H7 (cell line): ENCODE measurements at places on chromosomes 16 and 17.

DNA sequence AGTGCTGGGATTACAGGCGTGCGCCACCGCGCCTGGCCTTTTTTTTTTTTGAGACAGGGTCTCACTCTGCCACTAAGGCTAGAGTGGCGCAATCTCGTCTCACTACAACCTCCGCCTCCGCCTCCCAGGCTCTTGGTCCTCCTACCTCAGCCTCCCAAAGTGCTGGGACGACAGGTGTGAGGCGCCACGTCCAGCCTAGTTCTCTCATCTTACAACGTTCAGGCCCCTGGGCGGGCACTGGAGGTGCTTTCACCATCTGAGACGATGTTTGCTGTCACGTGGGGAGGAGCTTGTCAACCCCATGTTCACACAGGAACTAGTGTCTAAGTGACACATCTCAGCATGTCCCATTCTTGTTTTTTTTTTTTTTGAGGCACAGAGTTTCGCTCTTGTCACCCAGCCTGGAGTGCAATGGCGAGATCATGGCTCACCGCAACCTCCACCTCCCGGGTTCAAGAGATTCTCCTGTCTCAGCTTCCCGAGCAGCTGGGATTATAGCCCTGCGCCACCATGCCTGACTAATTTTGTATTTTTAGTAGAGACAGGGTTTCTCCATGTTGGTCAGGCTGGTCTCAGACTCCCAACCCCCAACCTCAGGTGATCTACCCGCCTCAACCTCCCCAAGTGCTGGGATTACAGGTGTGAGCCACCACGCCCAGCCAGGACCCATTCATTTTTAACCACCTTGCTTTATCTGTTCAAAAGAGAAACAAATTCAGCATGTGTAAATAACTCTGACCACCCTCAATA, 5.2 kb upstream of the FANCA start:
- no peak for DNase-seq

GRCh38 chr17:69928611-69929010, 146.4 kb upstream of the KCNJ16 start:
- no peak for DNase-seq

- DNase-seq, result no peak
These were observed 39.2 kb downstream of the SLC7A5 start for GRCh38 chr16:87829988-87830672.

- peak; percentile 90 for DNase-seq
These were observed 1.1 kb upstream of the MYH11 start for GRCh38 chr16:15857724-15858560.

DNA sequence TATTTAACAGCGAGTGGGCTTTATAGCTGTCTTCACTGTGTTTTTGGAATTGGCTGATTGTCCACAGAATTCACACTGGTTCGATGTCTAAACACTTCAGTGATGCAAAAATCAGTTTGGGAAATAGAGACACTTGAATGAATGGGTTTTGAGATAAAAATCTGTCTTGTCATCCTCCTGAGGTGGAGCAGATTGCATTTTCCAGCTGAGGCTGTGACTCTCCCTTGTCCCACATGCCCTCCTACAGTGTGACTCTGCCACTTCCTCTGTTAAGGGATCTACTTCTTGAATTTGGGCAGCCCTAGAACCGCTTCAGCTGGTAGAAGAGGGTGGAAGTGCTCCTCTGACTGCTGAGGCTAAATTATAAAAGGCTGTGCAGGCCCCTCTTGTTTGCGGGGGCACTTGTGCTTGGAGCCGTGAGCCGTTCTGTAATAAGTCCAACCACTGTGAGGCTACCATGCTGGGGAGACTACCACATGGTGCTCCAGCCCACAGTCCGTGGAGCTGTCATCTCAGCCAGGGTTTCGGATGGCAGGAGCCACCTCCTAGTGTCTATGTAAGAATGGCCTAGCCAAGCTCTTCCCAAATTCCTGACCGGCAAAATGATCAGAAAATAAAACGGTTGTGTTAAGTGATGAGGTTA, 175.9 kb downstream of the SPECC1 start:
- no peak for DNase-seq

GRCh38 chr17:72404872-72405271, 284.1 kb downstream of the SOX9 start:
- DNase-seq, result no peak

GRCh38 chr17:79412886-79413390, 197.9 kb downstream of the RBFOX3 start:
- DNase-seq, result no peak

DNA sequence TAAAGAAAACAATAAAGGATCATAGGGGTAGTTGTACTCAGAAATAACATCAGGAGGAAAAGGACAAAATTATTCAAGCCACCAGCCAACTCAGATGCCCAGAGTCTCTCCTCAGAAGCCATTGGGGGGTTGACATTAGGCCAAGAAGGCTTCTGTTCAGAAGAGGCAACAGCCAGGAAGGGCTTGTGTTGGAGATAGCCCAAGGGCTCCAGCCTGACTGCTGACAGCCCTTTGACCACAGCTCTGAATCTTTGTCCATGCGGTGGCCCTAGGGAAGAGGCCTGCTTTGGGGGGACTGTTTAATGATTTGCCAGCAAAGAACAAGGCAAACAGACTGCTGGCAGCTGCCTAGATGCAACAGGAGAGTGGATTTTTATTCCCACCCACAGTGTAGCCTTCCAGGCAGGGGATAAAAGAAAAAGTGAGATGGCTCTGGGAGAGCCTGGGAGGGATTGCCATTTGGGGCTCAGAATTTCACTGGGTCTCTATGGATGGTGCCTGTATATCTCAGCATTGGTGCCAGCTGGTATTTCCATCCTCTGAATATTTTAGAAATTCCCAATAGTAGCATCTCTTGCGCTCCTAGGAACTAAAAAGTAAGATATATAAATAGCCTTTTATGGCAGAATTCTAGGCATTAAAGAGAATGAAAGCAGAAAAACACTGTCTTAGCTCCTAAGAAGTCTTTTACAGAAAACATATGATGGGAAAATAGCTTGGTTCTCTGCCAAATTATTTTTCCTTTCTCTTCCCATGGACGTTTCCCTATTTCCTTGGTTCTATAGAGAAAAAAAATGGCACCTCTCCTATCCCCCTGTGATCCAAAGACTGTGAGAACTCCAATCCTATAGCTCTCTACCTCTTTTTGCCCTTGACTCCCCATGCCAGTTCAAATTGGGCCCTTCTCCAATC, 29.4 kb upstream of the SUPT4H1 start:
- DNase-seq, result no peak

DNA sequence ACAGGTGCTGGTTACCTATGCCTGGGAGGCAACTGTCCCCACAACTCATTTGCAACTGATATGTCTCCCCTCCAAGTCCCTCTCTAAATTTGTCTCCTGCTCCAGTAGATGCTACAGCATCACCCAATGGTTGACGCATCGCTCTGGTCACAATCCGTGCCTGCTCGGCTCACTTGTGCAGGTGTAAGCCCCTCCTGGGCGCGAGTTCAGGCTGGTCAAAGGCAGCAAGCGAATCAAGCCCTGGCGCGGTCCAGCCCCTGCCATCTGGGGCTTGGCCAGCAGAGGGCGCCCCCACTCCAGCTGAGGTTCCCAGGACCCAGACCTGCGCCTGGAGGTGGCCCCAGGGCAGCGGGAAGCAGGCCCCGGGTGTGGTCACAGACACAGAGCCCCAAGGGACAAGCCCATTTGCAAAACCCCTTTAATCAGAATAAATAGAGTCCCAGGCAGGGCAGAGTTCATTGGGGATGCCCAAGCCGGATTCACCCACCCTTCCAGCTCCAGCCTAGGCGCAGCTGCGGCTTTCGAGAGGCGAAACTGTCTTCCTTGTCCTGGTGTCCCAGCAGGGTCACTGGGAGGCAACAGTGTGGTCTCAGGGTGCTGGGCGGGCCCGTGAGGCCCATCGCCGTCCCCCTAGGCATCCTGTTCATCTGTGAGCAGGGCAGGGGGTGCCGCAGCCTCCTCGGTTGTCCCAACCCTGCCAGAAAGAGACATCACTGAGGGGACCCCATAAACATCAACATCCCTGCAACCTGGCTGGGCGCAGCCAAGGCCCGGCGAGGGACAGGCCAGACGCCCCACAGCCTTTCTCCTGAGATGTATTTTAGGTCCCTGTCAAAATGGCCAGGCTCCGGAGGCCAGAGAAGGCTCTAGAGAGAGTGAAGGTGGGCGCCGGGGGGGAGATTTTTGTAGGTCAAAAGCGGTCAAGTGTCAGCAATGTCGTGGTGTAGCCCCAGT, 15.8 kb downstream of the TMC6 start:
- DNase-seq, result peak; percentile 99

DNA sequence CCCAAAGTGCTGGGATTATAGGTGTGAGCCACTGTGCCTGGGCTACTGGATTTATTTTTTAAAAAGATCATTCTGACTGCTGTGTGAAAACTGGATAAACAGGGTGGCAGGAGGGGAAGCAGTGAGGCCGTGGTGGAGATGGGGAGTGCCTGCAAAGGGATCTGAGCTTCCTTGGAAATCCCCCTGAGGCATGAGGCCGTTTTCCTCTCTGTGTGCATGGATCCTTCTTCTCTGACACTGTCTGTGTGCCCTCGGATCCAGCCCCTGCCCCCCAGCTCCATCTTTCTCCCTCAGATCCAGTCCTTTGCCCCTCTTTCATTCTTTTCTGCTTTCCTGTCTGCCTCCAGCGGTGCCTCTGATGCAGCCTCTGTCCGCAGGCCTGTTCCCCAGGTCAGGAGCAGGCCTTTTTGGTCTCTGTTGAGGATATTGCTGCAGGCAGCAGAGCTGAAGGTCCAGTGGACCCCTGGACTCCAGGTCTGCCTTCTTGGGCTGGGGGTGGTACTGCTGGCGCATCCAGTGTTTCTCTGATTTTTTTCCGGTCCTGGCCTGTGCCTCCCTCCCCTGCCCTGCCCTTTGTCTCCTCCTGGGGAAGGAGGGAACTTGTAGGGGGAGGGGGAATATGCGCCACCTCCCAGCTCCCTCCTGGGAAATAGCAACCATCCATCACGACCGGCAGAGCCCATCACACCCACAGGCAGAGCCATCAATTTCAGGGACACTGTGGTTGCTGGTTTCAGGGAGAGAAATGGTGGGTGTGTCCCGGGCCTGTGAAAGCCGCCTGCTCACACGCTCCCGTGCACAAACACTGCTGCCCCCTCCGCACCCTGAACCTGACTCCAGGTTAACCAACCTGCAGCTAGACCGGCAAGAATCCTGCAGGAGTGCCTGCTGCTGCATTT, 17.0 kb downstream of the MGAT5B start:
- DNase-seq, result peak; percentile 88

GRCh38 chr16:71201556-71201955, 29.0 kb downstream of the HYDIN start:
- no peak for DNase-seq

- DNase-seq, result peak; percentile 61
These were observed 451.3 kb downstream of the PMP22 start for GRCh38 chr17:14813649-14814370.

DNA sequence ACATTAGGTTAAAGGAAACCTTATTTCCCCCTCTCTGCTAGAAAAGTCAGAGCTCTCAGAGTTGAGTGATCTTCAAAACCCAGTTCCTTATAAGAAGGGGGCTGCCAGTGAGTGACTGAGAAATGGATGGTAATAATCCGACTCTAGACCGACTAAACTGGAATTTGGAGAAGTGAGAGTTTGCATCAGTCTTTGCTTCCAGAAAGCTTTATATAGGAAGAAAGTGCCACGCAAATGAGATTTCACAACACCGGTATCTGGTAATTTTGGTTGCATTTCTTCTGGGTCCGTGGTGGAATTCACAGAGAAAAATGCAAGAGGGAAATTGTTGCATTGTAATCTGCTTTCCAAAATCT, 271.4 kb downstream of the MAF start:
- DNase-seq, result no peak

GRCh38 chr17:16002708-16003260, 3.2 kb downstream of the TTC19 start:
- DNase-seq, result no peak

DNA sequence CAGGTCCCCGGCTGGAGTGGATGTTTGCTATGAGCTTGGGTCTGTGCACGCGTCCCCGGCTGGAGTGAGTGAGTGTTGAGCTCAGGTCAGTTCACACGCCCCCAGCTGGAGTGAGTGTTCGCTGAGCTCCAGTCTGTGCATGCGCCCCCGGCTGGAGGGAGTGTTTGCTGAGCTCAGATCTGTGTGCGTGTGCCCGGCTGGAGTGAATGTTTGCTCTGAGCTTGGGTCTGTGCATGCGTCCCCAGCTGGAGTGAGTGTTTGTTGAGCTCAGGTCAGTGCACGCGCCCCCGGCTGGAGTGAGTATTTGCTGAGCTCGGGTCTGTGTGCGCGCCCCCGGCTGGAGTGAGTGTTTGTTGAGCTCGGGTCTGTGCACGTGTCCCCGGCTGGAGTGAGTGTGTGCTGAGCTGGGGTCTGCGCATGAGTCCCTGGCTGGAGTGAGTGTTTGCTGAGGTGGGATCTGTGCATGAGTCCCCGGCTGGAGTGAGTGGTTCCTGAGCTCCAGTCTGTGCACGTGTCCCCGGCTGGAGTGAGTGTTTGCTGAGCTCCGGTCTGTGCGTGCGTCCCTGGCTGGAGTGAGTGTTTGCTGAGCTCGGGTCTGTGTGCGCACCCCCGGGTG, 284.2 kb downstream of the SNX29 start:
- peak; percentile 85 for DNase-seq

DNA sequence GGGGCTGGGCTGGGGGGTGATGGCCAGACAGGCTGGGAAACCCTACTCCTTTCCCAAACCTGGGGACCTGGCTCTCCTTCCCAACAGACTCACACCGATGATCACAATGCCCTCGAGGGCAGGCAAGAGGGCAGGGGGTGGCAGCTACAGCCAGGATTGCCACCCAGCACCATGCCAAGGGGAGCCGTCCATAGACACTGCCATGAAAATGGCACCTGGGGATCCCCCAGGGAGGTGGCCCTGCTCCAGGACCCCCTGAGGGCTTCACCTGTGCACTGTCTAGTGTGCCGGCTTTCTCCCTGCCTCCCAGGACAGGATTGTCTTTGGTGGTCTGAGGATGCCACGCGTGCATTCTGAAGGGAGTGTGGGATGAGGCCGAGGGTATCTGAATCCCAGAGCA, 24.6 kb downstream of the RPH3AL start:
- DNase-seq, result no peak
